ENCODE measurements at places on chromosomes 3 and 15.

DNA sequence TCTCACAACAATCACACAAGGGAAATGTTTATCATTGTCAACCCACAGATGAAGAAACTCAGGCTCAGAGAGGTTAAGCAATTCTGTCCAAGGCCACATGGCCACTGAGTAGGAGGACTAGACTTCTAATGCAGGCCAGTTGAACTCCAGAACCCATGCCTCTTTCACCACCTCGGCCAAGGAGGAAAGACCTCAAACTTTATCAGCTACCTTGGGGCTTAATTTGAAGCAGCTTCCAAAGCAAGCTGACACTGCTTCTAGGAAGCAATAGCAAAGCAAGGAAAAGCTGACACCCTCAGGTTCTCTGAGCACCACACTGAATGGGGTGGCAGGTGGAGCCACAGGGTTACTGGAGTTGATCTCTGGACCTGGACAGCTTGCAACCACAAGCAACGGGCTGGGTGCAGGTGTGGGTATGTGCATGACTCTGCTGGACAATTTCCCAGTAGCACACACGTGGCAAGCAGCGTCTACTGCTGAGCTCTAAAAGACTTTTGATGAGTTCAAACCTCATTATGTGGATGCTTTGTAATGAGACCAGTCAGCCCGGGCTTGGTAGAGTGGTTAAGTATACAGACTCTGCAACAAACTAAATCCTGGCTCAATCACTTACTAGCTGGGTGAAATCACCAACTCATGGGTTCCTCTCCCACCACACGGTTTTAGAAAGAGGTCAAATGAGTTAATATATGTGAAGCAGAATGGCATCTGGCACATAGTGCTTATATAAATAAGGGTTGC lies 23.1 kb downstream of the CCNL1 start:
- DNase-seq, result no peak

DNA sequence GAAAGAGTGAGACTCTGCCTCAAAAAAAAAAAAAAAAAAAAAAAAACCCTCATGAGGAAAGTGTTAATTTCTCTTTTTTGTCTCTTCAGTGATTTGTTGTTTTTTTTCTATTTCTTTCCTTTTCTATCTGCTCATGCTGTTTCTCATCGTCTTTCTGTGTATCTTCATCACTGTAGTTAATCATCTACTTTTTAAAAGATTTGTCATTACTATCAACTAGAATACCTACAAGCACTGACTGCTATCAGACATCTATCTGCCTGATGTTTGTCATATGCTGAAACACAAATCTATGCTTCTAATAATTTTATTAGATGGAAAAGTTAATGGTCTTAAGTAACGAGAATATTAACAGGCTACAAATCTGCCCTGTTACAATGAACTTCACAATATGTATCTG lies 26.8 kb downstream of the CCDC14 start:
- no peak for DNase-seq

DNA sequence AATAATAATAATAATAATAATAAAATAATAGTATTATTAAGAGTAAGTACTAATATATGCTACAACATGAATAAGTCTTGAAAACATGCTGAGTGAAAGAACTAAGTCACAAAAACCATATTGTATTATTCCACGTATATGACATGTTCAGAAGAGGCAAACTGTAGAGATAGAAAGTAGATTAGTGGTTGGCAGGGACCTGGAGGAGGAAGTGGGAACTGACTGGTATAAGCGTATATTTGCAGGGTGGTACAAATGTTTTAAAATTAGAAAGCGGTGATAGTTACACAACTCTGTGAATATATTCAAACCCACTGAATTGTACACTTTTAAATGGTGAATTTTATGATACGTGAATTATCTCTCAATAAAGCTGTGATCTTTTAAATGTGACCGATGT lies 32.8 kb downstream of the LRRK1 start:
- no peak for DNase-seq

DNA sequence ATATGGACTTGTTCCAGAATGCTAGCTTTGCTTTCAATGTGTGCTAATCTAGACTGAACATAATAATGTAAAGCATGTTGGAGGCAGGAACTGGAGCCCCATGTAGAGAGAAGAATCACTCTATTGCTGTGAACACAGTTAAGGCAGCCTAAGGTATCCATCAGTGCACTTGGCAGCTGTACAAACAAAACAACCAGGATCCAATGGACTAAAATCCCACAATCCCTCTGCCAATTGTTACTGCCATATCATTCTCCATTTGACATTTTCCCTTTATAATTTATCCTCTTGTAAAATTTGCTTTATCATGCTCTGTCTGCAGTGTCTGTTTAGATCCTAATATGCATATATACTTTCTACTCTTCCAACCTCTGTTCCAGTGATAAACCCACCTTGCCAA lies 756.8 kb upstream of the LMCD1 start:
- no peak for DNase-seq

DNA sequence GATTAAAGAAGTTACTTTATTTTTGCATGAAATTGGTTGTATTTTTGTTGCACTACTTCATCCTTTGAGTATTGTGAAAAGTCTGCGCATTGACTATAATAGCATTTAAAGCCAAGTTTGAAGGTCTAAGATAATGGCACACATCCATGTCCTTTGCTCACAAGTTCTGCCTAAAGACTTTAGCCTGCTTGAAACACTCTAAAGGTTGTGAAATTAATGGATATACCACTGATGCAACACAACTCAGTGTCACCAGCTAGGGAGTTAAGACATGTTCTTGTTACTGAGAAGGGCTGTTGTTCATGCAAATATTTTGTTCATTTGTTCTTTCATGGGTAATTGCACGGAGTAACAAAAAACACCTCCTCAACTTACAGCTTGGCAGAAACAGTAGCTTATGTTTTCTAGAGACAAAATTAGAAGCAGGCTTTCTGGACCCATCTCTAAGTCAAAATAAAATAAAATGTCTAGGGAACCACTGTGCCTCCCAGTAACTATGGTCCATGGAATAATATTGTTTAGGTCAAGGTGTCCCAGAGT lies 83.9 kb downstream of the PPARG start:
- DNase-seq, result no peak

GRCh38 chr3:17882981-17883380 lies 140.6 kb upstream of the TBC1D5 start:
- no peak for DNase-seq

DNA sequence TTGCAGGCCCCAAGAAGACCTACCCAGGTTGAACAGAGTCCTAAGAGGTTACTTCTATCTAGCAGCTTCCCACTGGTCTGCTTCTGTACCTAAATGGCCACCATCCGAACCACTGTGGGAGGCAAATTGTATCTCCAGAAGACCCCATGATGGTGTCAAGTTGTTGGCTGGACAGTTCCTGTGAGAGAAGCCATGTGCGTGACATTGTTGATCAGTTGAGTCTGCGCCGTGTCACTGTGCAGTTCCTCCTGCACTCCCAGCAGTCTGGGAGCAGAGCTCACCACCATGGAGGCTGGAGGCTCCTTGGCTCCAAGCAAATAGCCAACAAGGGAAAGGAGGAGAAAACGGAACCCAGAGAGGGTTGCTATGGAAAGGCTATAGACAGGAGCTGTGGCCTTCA lies 7.5 kb upstream of the CYP1A1 start:
- no peak for DNase-seq

- DNase-seq, result no peak
These were observed 65.0 kb downstream of the IFT57 start for GRCh38 chr3:108157273-108157672.

DNA sequence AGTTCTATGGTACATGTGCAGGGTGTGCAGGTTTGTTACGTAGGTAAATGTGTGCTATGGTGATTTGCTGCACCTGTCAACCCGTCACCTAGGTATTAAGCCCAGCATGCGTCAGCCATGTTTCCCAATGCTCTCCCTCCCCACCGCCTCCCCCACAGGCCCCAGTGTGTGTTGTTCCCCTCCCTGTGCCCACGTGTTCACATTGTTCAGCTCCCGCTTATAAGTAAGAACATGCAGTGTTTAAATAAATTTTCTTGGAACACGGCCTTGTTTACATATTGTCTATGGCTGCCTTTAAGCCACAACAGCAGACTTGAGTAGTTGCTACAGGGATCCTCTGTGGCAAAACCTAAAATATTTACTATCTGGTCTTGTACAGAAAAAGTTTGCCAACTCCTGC lies 41.3 kb upstream of the CORO2B start:
- no peak for DNase-seq

- no peak for DNase-seq
These were observed 300.5 kb upstream of the MME start for GRCh38 chr3:154779571-154779970.

- no peak for DNase-seq
These were observed 1055.2 kb downstream of the IGSF11 start for GRCh38 chr3:117979466-117979865.

- no peak for DNase-seq
These were observed 45.3 kb downstream of the ACAP2 start for GRCh38 chr3:195397524-195397923.

DNA sequence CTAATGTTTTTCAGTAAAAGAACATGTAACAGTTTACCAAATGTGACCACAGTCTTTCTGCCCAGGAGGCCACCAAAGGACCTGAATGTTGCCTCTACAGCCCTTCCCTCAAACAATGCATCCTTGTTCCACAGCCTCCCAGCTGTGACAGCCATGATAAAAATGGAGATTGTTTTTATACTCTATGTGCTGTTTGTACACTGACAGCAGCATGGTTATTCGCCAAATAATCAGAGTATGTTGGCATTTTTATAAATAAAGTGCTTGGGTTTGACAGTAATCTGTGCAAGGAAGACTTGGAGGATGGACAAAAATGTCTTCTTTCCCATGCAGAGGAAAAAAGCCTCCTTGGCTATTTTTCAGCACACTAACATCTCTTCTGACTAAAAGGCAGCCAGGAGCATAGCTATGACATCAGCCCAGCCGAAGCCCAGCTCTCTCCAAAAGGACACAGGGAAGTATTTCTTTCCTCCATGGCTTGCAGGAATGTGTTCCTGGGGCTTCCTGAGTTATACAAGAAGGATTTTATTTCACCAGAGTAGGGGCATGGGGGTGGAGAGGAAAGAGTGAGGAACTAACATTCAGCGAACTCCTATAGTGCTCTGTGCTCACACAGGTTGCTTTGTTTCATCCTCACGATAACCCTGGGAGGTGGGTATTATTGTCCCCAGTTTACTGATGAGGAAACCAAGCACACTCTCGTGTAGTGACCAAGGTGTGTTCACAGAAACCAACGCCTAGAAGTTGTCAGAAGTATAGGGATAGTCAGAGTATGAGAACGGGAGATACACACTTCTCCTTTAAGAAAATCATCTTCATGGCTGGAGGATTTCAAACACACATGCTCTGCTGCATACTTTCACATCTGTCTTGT lies 339.7 kb downstream of the MECOM start:
- no peak for DNase-seq

GRCh38 chr3:158976966-158977365 lies 175.1 kb downstream of the MFSD1 start:
- no peak for DNase-seq

DNA sequence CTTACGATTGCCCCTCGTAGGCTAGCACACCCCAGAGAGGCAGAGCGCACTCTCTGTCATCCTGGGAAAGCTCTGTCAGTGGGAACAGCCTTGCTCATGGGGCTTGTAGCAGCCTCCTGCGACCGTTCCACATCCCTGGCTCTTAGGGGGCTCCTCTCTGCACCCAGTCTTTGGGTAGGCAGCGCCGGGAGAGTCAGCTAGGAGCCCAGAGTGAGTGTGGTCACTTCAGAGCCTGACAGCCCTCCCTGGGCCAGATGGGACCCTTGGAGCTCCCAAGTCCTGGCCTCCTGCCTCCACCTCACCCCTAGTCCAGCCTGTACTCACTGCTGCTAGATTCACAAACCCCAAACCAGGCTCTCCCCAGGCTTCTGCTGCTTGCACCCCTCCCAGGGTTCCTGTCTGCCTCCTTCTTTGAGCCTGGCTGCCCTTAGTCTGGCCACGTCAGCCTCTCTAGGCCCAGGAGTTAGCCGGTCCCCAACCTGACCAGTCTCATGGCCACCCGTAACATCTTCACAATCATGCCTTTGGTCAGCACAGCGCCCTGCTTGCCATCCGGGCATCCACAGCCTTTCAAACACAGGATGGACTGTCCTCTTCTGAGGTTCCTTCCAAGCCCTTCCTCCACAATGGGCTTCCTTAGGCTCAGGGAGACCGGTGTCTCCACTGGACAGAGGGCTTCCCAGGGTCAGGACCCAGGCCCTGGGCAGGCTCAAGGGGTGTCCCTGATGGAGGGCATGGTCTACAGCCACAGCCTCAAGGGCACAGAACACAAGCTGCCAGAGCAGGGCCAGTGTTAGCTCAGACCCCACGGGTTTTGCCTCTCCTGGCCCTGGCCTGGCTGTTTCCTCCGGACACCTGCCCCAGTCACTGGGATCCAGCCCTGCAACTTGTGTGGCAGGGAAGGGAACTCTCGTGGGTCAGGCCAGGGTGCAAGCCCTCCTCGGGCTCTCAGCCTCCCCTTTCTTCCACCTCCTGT lies 4.6 kb downstream of the ACSBG1 start:
- DNase-seq, result no peak

GRCh38 chr3:156617145-156617544 lies 57.2 kb upstream of the TIPARP start:
- no peak for DNase-seq

GRCh38 chr15:35481992-35482391 lies 64.0 kb downstream of the DPH6 start:
- DNase-seq, result no peak

DNA sequence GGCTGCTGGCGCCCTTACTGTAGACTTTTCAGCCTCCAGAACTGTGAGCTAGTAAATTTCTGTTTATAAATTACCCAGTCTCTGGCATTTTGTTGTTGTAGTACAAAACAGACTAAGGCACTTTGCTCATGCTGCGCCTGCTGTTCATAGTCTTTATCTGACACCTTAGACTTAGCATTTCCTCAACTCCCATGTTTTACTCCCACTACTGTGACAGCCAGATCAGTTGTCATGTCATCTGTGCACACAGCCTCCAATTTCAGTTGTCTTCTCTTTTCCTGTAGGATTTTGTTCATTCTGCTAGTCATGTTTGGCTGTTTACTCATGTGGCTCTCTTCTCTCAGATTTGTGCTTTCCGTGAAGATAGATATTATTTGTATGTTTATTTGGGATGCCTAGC lies 62.0 kb downstream of the TCF12 start:
- no peak for DNase-seq

- DNase-seq, result peak; percentile 39
These were observed 711 bp downstream of the XXYLT1 start for GRCh38 chr3:195270079-195270816.

GRCh38 chr3:78814893-78815562 lies 952.8 kb downstream of the ROBO1 start:
- no peak for DNase-seq

GRCh38 chr15:89857673-89858072 lies 36.1 kb downstream of the AP3S2 start:
- DNase-seq, result no peak

Data from stimulated activated CD8-positive, alpha-beta memory T cell treated with anti-CD3 and anti-CD28 coated beads, Interleukin-2, amount 100 ng/mL, for 48 hours (primary cell).